T follicular helper cell (primary cell): ENCODE measurements at places on chromosomes 3 and 15.

GRCh38 chr15:58498821-58499580 is 67.2 kb downstream of the LIPC start:
- DNase-seq = no peak

GRCh38 chr3:61117045-61117898 is 134.0 kb downstream of the FHIT start:
- no peak for DNase-seq

DNA sequence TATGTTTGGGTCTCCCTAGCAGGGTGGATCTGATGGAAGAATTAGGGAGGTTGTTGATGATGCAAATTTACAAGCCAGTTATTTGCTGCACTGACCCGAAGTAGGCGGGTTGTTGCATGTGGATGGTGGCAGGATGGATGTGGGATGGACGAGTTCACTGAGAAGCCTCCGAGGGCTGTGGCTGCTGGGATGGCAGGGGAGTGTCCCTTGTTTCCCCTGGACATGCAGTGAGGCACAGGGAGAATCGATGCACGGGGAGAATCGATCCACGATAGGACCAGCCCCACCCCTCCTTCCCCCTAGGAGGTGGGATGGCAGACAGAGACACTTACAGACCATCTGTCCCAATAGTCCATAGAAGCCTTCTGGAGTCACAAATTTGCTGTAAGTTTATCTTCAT is 31.0 kb upstream of the KLF13 start:
- DNase-seq = no peak

- no peak for DNase-seq
Observed at GRCh38 chr3:72309661-72310418, 524.9 kb upstream of the PROK2 start.

- DNase-seq = peak; percentile 27
Observed at GRCh38 chr15:44584162-44584749, 47.3 kb downstream of the EIF3J start.

DNA sequence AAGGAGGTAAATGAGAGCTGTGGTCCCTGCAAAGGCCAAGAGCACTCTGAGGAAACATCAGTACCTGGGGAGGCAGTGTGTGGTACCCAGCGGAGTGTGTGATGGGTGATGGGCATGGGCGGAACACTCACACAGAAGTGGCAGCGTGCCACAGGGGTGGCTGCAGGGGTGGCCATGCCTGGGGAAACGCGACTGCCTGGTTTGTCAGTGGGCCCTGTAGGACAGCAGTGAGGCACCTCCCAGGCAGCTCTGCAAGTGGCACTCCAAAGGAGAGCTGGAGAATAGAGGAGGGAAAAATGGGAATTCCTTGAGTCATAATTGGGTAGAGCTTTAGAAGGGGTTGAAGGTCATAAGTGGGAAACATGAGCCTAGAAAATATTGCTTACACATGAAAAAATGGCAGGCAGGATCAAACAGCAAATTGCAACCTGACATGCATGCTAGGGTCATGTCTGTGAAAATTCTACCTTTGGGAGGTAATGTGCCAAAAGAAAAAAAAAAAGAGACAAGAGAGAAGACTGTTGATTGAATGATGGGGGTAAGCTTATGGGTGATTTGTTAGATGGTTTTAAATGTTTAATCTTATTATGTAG is 138.4 kb downstream of the RPLP1 start:
- DNase-seq = no peak

DNA sequence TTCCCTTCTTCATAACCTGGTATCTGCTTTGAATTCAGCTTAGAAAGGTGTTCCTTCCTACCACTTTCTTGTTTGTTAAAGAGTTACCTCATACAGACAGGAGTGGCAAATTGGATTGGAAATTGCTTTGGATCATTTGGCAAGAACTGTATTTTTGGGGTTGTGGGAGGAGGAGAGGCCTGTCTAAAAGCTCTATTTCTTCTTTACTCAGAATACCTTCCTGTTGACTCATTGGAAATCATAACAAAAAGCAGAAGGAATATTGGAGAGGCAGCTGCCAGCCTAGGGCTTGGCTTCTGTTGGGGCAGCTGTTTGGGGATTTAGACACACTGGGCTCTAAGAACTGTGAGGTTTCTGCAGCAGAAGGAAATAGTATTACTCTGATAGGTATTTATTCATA is 14.2 kb downstream of the IQGAP1 start:
- DNase-seq = no peak
